GM23338 (cell line): ENCODE measurements at places on chromosomes 12 and 14.

DNA sequence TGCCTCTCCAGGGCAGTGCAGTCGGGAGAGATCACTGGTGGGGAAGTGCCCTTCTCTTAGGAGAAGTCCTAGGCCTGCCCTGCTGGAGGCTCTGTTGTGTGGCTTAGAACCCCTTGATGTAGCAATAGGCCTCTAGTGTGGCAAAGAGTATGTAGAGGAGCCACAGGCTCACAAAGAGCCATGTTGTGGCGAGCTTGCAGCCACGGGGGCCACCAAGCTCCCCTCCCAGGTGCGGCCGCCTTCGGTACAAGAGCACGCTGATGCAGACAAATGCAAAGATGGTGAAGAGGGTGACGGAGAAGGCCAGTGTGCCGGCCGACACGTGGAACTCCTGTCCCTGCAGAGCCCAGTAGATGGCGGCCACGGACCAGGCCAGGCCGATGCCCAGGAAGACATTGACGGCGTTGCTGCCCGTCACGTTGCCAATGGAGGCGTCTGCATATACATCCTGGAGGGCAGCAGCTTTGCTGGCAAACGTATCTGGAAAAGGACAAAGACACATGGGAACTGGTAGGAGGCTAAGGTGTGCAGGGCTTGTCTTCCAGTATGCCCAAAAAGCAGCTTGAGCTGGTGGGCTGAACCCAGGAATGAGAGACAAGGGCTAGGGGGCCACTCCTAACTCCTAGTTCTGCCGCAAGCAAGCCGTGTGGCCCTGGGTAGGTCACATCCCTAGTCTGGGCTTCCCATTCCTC lies 142.8 kb downstream of the SLC8A3 start:
- peak; percentile 88 for DNase-seq

- DNase-seq, result peak; percentile 17
These were observed 14.2 kb upstream of the DYRK2 start for GRCh38 chr12:67634303-67634761.

DNA sequence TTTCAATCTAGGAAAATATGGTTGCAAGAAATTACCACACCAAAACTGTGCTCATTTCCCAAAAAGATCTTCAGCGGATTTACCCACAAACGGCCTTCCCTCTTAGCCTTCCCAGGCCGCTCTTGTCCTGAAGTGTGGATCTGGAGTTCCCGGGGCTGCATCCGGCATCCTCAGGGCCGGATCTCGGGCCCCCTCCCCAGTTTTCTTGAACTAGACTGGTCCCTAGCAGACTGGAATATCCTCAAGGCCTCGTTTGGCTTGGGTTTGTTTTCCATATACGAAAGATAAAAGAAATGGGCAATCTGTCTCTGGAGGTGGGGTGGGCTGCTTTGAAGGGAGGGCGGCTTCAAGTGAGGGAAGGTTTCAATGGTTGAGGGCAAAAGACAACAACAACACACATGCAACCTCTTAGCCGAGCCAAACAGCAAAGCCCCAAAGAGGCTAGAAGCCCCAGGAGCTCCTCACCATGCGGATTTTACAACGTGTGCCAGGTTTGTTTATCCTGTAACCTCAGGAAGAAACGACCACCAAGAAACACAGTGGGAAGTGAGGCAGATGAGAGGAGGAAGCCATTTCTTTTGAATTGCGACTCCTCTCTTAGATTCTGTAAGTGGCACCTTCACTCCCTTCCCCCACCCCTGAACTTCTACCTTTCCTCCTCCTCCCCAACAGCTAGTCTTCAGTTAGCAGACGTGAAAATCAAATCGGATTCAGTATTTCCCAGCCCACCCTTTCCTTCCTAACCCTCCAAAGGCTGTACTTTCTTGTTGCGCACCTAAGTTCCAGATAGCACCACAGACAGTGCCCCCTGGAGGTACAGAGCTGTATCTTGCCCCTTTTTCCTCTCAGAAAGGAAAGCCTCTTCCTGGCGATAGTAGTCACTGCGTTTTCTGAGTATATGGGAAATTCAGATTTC lies 2.6 kb downstream of the MYF6 start:
- DNase-seq, result peak; percentile 87

- no peak for DNase-seq
These were observed 17.9 kb downstream of the CIT start for GRCh38 chr12:119859241-119859640.

DNA sequence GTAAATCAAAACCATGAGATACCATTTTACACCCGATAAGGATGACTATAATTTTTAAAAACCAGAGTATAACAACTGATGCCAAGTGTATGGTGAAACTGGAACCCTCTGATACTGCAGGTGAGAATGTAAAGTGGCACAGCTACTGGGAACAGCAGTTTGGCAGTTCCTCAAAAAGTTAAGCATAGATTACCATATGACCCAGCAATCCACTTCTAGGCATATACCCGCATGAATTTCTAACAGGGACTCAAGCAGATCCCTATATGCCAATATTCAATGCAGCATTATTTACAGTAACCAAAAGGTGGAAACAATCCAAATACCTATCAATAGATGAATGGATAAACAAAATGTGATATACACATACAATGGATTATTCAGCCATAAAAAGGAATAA lies 57.4 kb downstream of the BAZ1A start:
- no peak for DNase-seq

- DNase-seq, result no peak
These were observed 169.8 kb upstream of the PLXNC1 start for GRCh38 chr12:93978553-93978952.

DNA sequence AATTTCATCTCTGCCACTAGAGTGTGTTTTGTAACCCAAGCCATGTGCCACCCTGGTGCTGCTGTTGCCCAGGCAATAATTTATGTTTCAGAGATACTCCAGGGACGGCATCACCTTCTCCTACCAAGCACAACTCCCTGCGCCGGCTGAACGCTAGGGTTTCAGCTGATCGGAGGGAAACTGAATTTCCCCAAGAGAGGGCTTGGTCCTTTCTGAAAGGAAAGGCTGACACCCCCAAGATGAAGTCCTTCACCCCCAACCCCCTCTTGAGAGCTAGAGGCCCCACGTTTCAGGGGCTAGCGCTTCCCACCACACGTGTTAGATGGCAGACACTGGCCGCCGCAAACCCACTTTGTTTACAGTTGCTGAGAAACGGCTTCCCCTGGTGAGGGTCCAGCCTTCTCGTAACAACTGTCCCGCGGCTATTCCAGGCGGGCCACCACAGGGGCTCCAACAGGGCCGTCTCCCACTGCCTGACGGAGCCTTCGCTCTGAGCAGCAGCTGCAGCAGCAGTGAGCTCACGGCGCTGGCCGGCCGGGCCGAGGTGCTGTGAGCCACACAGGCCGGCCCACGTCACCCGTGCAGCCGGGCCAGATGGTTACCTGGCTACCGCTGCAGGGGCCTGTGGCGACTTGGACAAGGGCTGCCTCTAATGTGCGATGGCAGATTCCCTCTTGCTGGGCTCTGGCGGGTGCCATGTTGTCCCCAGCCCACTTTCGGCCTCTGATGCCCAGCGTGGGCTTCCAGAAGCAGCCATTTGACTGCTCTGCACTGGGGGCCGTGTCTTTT lies 66.4 kb downstream of the TESC start:
- DNase-seq, result peak; percentile 61

DNA sequence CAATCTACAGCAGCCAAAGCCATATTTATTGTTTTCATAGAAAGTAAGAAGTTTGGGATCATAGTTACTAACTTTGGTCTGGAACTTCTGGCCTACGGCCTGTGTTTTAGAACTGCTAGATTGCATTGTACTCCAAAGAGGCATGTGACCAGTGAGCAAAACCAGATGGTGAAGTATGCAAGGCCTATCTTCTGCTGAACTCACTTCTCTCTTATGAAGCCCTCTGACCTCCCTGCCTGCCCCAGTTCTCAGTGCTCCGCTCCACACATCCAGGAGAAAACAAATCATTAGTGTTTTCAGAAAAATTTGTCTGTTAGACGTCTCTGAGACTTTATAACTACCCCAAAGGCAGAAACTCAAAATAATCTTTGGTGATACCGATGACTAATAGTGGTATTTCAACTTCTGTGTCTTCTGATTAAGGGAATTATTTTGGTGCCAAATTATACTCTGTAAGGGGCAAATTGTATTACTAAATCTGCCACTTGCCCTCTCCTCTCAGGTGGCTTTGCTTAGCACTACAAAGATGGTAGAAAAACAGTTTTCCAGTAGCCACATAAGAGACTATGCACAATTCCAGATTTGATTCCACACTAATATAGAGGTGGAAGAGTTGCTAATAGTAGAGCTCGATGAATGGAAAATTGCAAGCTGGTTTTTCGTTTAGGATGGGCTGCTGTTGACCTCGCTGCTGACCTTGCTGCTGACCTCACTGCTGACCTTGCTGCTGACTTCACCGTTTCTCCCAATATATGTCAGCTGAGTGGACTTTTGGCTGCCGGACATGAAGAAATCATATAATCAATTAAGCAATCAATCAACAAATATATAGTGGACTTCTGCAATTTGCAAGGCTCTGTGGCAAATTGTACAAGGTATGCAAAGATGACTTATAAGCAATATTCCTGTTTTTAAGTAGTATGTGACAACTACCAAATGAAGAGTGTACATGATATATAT lies 147.5 kb downstream of the KITLG start:
- no peak for DNase-seq

- peak; percentile 18 for DNase-seq
These were observed 69.9 kb downstream of the C12orf56 start for GRCh38 chr12:64320611-64321010.
